ENCODE measurements at places on chromosomes 3 and 15.

- DNase-seq = no peak
Observed at GRCh38 chr3:134340982-134341365, 33.3 kb downstream of the AMOTL2 start.

DNA sequence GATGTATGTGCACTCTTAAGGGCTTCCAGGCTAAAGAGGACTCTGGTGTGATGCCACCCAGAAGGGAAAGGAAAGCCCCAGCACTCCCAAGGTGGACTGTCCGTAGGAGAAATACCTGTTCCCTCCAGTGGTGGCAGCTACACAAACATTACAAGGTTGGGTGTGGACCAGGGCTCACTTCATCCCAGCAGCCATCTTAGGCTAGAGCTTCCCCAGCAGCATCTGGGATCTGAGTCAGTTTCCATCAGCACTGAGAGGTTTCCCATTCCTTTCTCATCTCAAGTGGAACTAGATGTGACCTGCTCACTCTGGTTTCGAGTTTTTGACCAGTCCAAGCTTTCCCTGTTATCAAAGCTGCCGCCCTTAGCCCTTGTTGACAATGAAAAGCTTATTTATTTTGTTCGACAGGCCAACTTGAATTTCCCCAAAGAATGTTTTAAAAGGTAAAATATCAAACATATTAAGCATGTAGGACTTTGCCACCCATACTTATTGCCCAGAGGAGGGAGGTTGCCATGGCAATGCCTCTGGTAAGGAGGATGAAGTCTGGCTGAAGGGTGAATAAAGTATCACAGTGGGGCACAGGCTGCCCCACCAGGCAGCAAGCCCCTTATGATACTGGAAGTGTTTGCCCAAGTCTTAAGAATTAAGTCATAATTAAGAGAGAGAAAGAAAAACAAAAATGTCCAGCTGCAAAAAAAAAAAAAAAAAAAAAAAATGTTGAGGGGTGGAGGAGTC lies 28.9 kb downstream of the CLDN18 start:
- no peak for DNase-seq

GRCh38 chr3:25532431-25533162 lies 104.5 kb downstream of the RARB start:
- peak; percentile 7 for DNase-seq

DNA sequence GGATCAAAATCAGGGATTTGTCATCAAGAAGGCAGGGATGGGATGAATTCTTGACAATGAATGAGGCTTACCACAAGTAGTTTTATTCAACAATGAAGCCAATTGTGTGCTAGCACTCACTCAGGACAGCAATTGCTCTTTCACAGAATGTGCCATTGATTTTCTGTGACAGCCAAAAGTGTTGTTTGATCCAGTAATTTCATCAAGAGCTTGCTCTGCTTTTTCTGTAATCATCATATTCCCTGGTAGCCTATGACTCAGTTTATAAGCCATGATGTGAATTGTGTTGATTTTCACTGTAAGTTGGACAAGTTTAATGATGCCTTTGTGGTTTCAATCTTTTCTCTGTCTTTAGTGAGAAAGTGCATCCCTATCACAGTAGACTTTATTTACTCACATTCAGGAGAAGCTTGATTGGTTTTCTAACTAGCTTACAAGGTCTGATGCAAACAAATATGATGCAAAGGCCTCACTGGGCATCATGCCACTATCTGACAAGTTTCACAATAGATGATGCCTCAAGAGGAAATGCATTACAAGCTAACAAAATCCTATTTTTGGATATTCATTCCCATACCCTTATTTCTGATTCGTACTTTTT lies 13.6 kb upstream of the CSRNP1 start:
- DNase-seq = no peak

DNA sequence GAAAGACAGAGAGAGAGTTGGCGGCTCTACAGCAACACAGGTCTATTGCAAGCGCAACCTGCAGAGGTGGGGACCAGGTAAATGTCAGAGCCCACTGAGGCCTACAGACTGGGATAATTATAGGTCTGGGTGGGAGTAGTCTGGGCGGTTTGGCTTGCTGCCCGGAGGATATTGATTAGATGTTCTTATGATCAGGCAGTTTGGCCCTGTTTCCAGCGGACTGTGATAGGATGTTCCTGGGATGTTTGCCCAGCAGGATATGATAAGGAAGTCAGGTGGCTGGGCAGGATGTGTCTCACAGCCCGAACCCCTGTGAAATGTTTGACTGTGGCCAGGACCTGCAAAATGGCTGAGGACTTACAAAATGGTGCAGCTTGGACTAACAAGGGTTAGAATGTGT lies 364.9 kb downstream of the NAALADL2 start:
- DNase-seq = no peak

GRCh38 chr3:24220859-24221657 lies 273.6 kb downstream of the THRB start:
- DNase-seq = no peak

- DNase-seq = no peak
Observed at GRCh38 chr3:117019082-117019713, 309.6 kb downstream of the TUSC7 start.

DNA sequence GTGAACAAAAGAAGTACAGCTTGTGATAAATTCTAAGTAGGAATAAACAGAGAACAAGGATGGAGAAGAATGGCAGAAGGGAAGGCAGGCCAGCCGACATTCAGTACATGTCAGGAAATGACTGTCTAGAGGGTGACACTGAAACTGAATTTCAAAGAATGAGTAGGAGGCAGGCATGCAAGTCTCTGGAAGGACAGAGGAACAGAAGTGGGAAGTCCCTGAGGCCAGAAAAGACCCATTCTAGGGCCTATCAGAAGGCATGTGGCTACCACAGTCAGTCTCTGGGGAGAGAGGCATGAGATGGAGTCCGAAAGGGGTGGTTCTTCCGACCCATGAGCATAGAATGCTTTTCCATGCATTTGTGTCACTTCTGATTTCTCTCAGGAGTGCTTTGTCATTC lies 243.5 kb upstream of the UBE2E2 start:
- DNase-seq = no peak

- no peak for DNase-seq
Observed at GRCh38 chr3:17639765-17640164, 102.7 kb downstream of the TBC1D5 start.

Measured in activated naive CD4-positive, alpha-beta T cell treated with Interleukin-2 at 50 U/mL for 16 hours (primary cell).